ENCODE measurements at places on chromosomes 5 and 9.

- DNase-seq: no peak
Measured at GRCh38 chr5:59842999-59843398, 50.5 kb downstream of the PDE4D start.

- no peak for DNase-seq
Measured at GRCh38 chr5:157610990-157611389, 35.4 kb upstream of the ADAM19 start.

GRCh38 chr5:23071682-23072081, 218.5 kb upstream of the CDH12 start:
- no peak for DNase-seq

DNA sequence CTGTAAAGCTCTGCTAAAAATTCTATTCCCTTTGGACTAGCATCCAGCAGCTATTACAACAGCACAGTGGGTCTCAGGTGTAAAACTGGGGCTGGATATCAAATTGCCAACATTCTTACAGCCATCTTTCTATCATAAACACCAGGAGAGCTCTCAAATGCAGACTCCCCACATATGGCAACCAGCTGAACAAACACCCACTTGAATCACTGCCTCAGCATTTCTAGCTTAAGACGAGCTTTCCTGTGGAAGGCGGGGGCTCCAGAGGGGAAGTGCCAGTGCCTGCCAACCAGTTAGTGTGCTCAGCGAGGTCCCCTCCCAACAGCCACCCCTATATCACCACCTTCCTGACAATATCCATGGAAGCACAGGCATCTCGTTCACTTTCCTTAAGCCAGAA, 62.2 kb downstream of the IPPK start:
- no peak for DNase-seq

- DNase-seq: peak; percentile 18
Measured at GRCh38 chr9:127166651-127167524, 44.5 kb upstream of the ANGPTL2 start.

DNA sequence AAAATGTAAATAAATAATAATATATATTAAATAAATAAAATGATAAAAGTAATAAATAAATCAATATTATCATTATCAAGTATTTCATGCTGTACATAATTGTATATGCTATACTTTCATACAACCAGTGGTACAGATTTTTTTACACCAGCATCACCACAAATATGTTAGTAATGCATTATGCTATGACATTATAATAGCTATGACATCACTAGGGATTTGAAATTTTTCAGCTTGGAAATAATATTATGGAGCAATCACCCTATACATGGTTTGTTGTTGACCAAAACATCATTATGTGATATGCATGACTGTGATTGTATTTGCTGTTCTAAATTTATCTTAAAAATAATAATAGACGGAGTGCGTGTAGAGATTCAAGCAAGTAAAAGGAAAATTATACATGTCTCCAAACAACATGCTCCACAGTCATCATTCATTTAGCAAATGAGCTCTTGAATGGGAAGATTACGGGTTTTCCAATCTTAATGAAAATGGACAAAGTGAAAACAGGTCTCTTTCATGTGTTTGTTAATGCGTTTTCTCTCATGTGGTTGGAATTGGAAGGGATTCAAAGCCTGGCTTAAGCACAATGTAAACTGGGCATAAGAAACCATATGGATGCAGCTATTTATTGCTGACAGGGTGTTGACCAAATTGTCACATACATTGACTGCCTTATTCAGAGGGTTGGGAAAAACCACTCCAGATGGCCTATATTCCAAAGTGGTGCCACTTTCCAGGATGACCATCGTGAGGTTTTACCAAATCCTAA, 643.0 kb upstream of the RGMB start:
- DNase-seq: no peak

GRCh38 chr5:73735032-73735734, 109.2 kb downstream of the ARHGEF28 start:
- no peak for DNase-seq

GRCh38 chr5:79025054-79025472, 40.0 kb upstream of the ARSB start:
- DNase-seq: peak; percentile 58

DNA sequence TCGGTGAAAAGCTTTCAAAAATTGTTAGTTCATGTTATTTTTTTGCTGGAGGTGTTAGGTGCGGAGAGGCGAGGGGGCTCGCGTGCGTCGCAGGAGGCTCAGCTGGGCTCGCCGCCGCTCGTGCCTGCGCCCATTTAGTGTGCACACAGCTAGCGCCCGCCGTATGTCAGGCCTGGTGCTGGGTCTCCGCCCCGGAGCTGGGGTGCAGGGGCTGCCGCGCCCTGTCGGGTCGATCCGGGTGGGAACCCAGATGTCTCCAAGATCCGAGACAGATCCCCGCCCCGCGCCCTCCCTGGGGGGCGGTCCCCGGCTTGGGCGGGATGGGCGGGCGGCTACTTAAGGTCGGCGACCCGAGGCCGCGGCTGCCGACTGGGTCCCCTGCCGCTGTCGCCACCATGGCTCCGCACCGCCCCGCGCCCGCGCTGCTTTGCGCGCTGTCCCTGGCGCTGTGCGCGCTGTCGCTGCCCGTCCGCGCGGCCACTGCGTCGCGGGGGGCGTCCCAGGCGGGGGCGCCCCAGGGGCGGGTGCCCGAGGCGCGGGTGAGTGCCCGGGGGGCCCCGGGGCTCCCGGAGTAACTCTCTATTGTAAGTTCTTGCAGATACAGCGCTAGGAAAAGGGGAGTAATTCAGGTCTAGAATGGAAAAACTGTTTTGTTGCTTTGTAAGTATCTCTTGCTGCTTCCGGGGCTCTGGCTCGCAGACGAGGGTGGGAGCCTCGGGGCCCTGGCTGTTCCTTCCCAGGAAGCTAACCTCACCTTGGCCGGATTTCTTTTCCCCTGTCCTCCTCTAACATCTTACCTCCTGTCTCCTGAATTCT, 31.7 kb downstream of the GSN start:
- DNase-seq: peak; percentile 36

- DNase-seq: peak; percentile 67
Measured at GRCh38 chr5:172450861-172451695, 3.2 kb downstream of the SH3PXD2B start.

Measured in activated T-cell treated with anti-CD3 and anti-CD28 coated beads, Interleukin-2, amount 50 U/mL, for 48 hours (primary cell).